ENCODE measurements at places on chromosomes 13 and 19.
A peak's percentile ranks its signal among the peaks of the same experiment; 100 is the strongest.

DNA sequence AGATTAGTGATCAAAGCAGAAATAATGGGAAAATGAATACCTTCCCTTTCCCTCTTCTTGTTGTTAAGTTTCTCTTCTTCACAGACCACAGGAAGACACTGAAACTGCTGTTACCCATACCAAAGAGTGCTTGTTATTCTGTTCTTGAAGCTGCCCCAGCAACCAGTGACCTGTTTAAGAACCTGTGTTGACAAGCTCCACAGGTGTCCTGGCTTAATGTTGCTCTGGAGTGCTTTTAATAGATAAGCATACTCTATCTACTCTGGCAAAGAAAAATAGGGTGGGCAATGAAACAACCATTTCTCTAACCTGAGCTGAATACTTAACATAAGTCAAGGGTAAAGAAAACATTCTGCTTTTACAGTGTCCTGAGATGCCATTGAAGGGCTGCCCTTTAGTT is 506.7 kb upstream of the GPC6 start:
- DNase-seq, result no peak

- no peak for DNase-seq
Measured at GRCh38 chr19:2827840-2828489, 8.3 kb downstream of the ZNF554 start.

GRCh38 chr19:15588265-15588664 is 26.8 kb upstream of the CYP4F8 start:
- DNase-seq, result no peak

DNA sequence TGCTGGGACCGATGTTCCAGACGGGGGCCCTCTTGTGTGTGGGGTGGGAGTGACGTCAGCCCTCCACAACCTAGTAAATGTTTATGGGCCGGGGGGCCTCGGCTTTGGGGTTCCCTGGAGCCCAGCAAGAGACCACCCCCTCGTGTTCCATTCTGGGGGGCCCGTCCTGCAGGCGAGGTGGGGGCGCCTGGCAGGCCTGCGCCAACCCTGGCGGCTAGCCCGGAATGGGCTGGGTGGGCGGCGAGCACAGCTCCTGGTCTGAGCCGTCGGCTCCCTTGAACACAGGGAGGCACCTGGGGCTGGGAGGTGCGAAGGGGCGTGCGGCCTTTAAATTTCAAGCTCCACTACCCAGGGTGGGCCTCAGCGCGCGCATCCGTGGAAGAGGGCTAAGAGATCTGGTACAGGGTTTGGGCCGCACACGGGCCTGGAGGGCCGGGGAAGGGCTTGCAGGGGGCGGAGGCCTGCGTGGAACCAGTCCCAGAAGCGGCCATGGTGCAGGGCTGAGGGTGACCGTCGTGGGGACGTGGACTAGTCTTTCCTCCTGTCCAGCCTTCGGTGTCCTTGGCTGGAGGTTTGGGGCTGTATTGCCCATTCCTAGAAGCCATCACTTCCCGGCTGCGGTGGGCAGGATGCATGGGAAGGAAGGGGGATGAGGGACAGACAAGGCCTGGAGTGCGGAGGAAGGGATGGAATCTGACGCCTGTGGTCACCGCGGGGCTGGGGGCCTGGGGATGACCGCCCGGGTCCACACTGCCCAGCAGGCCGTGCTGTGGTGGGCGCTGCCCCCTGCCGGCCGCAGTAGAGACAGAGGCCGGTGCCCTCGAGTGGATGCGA is 11.4 kb downstream of the NDUFA11 start:
- no peak for DNase-seq

DNA sequence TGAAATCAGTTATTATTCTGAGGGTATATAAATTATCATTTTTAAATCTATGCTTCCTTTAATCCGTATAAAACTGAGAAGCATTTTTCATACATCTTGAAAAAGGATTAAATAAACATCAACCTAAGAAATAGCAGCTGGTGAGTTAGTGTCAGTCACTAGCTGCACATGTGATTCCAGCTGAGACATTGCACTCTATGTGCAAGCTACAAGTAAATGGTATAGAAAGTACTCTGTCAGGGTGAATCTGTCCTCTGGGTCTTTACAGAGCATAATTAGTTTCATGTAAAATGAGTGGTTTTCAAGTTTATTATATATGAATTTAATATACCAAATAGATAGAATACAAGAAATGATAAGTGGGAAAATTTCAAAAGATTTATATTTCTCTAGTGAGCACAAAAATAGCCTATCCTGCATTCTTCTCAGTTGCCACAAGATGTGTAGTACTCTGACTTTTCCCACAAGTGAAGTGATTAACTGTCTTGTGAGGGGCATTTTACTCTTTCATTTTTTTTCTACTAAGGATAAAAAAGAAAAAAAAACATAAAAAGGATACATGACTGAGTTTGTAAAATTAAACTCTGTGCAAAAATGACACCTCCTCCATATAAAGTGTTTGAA is 1372.1 kb downstream of the PCDH9 start:
- DNase-seq, result no peak

DNA sequence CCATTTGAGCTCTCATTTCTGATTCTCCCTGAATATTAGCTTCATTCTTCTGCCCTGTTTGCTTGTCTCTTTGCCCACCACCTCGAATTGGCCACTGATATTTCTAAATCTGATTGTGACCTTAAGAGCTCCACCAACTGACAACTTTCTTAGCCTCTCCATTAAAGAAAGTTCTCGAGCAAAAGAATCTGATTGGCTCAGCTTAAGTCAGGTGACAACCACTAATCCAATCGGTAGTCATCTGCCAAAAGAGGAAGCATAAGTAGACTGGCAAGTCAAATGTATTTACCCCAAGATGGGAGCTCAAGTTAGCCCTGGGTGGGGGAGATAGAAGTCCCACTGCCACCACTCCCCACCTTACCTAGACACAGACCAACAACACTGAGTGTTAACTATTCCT is 41.5 kb downstream of the NOTCH3 start:
- no peak for DNase-seq

GRCh38 chr19:18281082-18282020 is at the start of gene JUND:
Gene JUND, minus strand, starts transcription at chr19:18281622. Its CDS starts 138 bp downstream, at chr19:18281484.
- DNase-seq, result peak; percentile 95

DNA sequence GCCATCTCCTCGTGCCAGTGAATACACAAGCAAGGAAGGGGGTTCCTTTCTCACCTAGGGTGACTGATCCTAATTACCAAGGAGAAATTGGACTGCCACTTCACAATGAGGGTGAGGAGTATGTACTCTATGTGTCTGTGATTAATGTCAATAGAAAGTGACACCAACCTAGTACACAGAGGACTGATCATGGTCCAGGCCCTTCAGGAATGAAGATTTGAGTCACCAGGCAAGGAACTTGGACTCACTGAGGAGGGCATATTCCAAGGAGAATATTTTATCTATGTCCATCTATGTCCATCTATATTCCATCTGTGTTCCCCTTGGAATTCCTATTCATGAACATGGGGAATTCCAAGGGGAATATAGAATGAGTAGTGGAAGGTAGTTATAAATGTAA is 9.2 kb upstream of the ALOX5AP start:
- DNase-seq, result no peak

DNA sequence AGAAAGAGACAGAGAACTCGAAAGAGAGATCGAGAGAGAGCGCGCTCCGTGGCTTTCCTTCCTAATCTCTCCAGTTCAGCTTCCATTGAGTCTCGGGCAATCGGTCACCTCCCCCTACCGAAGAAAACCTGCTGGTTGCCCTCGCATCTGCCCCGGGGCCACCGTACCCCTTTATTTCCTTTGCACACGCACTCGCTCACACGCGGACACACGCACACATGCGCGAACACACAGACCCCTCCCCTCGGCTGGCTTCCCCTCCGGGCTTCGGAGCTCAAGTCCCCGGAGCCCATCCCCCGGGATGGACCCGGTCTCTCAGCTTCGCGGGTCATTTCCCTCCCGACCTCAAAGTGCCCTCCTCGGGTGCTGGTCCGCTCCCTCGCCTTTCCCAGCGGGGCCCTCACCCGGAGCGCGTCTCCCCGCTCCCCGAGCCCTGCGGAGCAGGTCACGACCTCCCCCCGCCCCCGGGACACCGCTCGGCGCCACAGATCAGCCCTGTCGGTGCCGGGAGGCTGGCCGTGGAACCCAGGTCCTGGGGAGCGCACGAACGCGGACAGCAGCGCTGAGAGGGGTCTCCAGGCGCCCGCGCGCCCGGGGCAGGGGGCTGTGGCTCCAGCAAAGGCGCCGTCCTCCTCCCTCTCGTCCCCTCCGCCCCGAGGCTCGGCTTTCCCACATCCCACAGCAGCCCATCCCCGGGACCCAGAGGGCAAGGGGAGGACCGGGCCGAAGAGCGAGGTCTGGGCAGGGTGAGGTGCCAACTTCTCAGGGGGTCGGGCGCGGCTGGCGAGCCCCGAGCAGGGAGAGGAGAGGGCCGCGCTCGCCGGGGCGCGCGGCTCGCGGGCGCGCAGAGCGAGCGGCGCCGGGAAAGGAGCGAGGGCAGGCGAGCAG is 1.8 kb downstream of the DACH1 start:
- DNase-seq, result no peak

- no peak for DNase-seq
Measured at GRCh38 chr13:23656637-23657371, 86.6 kb downstream of the TNFRSF19 start.

GRCh38 chr13:90008707-90009149 is 1338.8 kb upstream of the MIR17HG start:
- DNase-seq, result no peak

DNA sequence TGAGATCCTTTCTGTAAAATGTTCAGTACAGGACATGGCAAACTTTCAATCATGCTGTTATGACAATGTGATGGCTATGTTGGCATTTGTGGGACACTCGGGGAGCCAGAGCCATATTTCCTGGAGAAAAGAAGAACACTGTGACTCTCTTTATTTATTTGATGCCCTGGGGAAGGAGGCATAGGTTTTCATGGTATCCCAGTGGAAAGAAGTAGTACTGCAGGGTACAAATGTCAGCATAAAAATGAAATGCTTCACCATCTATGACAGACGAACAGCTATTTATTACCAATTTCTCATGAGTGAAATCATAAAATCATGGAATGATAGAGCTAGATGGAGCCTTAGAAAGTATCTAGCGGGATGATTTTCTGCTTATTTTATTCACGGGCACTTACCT is 217.1 kb downstream of the COL4A1 start:
- no peak for DNase-seq

GRCh38 chr13:48072304-48072703 is 22.6 kb downstream of the MED4 start:
- DNase-seq, result no peak

DNA sequence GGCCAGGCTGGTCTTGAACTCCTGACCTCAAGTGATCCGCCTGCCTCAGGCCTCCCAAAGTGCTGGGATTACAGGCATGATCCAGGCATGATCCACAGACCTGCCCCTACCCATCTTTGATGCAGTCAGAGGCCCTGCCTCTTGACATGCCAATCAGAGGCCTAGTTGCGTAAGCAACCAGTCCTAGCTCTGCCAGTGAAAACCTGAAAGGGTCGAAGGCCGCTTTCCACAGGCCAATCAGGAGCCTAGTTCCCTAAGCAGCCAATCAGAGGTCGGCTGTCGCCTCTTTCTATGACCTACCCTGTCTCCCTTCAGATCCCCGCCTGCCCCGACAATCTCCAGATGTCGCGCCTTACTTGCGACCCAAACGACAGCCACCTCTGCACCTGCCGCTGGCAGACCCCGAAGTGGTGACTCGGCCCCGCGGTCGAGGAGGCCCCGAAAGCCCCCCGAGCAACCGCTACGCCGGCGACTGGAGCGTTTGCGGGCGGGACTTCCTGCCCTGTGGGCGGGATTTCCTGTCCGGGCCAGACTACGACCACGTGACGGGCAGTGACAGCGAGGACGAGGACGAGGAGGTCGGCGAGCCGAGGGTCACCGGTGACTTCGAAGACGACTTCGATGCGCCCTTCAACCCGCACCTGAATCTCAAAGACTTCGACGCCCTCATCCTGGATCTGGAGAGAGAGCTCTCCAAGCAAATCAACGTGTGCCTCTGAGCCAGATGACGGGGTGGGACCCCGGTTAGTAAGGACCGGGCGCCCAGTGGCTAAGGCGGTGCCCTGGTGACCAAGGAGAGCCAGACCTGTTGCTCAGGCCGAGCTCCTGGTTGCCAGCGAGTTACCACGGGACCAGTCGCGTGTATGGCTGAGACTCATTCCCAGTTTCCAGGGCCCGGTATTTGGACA is 6.3 kb downstream of the SYDE1 start:
- DNase-seq, result no peak
